Activated naive CD8-positive, alpha-beta T cell treated with anti-CD3 and anti-CD28 coated beads, Interleukin-2, amount 50 U/mL, for 24 hours (primary cell): ENCODE measurements at places on chromosomes 7 and 10.

- no peak for DNase-seq
Observed at GRCh38 chr7:107173691-107174406, 5.0 kb downstream of the HBP1 start.

- no peak for DNase-seq
Observed at GRCh38 chr7:33644489-33644888, 260.9 kb upstream of the BMPER start.

DNA sequence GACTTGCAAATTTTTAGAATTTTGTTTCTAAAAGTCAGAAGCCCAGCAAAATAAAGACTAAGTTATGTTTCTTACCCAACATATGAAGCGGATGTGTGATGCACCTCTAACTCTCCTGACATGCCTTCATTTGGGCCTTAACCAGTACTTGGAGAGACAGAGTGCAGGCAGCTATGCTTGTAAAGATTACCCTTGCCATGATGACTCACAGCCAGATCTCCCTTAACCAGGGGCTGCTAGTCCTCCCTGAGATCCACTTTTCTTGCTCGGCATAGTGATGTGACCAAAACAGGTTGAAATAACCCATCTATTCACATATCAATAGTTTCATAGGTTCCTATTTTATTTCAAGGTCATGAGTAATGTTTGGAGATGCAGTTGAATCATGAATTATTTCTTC lies 43.6 kb downstream of the PPP1R3A start:
- no peak for DNase-seq

DNA sequence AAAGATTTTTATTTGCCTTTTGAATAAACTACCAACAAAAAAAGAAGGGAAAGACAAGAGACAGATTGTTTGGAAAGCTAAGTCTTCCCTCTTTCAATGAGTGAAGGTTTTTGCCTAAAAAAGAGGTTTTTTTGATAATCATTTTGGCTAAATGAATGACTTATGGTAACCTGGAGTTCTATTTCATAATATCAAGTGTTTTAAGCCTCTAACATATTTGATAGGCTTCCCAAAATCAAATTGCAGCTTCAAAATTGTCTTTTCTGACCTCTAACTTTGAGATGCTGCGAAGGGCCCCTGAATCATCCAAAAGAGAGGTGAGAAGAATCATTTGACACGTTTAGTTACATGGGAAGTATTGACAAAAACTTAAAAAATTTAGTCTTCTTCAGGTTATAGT lies 53.0 kb upstream of the NAMPT start:
- DNase-seq: no peak

- DNase-seq: no peak
Observed at GRCh38 chr10:100888957-100889356, 23.8 kb upstream of the SLF2 start.

DNA sequence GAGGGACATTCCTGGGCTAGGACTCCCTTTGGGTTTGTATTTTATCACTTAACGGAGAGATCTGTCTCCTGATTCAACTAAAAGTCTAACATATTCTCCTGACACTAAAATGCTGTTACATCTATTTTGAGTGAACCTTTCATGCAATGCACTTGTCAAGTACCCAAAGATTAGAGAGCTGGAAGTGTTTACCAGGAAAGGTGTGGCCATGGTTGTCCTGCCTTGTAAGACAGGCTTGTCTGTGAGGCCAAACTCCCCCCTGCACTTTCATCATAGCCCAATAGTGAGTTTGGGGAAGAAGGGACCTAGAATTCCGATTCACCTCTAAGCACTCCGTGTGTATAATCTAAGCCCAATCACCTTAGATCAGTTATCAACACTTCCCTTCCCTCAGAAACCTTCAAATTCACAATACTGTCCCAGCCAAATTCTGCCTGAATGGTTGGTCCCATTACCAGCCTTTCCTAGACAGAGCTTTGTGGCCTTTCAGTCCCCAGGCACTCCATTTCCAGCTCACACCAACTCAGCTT lies 162.6 kb upstream of the NAMPT start:
- no peak for DNase-seq

DNA sequence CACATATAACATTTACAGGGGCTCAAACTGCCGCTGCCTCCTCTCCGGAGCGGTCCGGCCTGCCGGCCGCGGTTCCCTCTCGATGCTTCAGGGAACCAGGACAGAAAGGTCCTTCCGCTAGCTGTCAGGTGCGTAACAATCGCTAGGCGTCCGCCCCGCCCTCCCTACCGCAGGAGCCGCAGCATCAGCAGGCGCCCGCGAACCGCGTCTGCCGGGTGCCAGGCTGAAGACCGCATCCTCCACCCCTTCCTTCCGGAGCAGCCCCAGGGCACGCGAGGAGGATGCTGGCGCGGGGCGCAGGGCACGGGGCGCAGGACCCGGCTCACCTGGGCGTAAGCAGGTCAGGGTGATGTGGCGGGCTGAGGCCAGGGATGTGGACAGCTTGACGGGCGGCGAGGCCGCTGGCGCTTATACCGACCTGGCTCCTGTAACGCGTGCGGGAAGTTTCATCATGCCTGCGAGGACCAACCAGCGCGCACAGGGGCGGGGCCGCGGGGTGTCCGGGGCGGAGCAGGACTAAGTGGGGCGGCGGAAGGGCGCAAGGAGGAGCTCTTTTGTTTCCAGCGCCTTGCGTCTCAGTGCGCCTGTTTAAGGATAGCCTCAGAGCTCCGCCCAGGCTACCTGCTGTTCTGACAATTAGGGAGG lies at the start of gene ASNS:
Gene ASNS (minus strand): TSS at position 384 of the 645 bp plus-strand sequence. CDS start 3,252 bp downstream, outside the sequence.
- peak; percentile 93 for DNase-seq

GRCh38 chr7:84548366-84549365 lies 354.1 kb upstream of the SEMA3A start:
- DNase-seq: no peak

GRCh38 chr7:148540041-148540738 lies 50.4 kb upstream of the C7orf33 start:
- no peak for DNase-seq

- no peak for DNase-seq
Observed at GRCh38 chr7:14754631-14755030, 147.9 kb downstream of the DGKB start.

- no peak for DNase-seq
Observed at GRCh38 chr7:87774690-87775089, 101.5 kb downstream of the SLC25A40 start.

DNA sequence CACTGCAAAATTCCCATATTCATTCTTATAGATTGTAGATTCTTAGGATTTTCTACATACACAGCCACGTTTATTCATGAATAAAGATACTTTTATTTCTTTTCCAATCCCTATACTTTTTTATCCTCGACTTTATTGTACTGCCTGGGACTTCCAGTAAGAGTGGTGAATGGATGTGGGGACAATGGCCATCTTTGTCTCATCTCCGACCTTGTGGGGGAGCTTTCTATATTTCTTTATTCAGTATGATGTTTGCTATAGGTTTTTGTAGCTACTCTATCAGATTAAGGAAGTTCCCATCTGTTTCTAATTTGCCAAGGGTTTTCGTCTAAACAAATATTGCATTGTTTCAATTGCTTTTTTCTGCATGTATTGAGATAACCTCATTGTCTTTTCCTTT lies 184.3 kb downstream of the FOXP2 start:
- DNase-seq: no peak

DNA sequence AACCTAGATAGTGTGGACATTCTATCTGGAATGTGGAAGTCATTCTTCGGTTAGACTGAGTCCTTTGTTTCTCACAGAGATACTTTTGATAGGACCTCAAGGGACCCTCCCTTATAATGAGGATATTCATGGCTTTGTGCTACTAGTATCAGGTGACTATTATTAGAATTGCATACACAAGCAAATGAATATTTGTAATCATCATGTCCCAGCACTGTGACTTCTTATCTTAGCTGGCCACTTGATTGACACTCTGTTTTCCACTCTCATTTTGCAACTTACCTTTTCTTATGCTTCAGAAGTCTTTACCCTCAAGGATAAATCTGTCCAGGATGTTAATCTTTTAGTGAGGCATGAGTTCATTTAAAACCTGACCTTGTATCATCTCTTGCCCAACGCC lies 268.2 kb upstream of the FZD1 start:
- DNase-seq: no peak

GRCh38 chr7:553636-554111 lies 34.0 kb upstream of the PDGFA start:
- no peak for DNase-seq

DNA sequence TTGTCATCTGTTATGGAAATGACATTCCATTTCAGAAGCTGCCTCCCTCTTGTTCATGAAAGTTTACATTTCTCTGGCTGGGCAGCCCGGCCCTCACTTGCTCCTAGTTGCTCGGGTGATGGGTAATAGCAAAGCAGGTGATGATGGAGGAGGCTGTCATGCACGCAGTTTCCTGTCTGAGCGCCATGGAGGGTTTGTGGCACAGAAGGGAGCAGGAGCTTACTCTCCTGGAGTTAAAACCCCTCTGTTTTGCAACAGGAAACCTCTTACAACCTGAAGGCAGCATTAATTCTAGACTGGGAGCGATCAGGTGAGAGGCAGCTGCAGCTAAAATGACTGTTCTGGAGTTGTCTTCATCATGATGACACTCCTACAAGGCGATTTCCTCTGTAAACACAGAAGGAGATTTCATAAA lies 34.1 kb upstream of the MKI67 start:
- DNase-seq: no peak

DNA sequence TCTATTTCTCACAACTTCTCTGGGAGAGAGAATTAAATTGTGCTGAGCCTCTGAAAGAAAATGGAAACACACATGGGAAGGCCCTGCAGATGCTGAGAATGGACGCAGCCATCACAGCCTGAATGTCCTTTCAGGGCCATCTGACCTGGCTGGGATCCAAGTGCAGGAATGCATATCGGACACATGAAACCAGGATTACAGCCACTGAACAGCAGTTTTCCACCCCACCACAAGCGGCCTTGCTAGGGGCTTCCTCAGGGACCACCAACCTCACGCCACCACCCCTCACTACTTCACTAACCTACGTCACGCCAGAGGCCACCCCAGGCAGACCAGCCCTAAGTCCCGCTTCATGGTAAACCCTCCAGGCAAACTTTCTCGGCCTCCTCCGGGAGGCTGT lies 103.3 kb downstream of the DIP2C start:
- DNase-seq: no peak

DNA sequence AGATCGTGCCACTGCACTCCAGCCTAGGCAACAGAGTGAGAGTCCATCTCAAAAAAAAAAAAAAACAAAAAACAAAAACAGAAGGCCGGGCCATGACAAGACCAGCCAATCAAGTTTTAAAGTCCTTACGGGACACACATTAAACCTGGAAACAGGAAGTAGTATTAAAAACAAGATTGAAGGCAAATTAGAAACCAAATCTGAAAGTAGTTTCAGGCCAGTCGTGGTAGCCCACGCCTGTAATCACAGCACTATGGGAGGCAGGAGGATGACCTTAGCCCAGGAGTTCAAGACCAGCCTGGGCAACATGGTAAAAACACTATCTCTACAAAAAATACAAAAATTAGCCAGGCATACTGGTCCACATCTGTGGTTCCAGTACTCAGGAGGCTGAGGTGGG lies 18.1 kb downstream of the PSAP start:
- DNase-seq: no peak

DNA sequence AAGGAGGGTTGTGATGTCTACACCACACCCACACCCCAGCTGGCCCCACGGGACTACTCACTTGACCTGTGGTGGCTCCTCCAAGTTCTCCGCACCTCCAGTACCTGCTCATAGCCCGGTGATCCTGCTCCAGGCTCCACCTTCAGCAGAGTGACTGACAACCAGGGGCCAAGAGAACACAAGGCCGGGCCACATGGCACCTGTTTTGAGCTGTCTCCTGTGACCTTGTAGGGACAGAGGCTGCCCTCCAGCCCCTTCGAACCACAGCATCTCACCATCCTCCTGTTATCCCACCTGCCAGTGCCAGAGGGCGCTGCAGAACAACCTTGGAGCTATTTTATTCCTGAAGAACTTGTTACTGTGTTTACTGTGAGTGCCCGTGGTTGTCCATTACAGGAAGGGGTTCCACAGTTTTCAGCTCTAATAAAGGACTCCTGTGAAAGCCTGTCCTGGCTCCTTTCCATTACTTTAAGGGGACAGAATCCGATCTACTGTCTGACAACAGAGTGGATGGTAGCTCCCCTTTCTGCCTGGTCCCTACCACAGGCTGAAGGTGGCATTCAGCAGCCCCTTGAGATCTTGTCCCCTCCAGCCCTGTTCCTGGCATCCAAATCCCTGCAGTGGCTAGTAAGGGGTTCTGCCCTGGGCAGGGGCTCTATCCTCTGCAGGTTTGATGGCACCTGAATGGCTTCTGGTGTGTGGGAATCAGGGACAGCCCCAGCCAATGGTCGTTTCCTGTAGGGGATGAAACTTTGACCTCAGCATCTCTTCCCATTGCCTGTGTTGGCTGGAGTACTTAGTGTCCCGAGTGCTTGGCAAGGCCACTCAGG lies 50.8 kb downstream of the C10orf120 start:
- DNase-seq: peak; percentile 46

DNA sequence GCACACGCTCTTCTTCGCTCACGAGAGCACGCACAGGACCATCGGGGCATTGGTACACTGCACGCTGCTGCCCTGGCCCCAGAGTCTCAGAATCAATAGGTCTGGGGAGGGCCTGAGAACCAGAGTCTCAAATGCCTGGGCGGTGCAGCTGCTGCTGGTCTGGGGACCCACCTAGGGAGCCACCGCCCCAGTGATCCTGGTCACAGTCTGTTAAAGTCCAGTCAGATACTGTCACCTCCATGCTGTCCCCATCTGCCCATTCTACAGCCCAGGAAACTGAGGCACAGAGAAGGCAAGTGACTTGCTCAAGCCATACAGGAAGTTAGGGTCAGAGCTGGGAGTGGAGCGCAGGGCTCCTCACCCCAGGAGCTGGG lies 38.0 kb downstream of the ZCCHC24 start:
- DNase-seq: no peak

DNA sequence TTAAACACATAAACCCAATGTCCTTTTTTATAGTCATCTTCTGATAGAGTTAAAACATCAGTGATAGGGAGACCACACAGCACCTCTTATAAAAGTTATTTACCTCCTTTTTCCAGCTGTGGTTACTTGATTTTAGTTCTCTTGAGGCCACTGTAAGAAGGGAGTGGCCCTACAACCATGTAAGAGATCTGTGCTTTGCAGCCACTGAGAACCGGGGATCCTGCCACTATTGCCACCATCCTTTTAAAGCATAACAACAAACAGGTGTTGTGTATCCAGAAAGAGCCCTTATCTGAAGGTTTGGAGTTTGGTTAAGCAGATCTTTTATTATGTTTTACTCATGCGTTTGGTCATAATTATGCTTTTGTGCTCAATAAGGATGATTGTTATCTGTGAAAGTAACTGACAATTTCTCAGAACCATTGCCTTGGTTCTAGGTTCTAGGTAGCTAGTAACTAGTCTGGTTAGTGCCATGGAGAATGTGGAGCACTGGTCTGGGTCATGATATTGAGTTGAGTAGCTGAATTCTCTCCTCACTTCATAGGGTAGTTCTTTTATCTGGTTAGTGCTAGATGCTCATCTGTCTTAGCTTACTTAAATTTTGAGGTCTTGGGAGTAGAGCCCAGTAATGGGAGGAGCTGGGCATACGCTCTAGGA lies 56.5 kb downstream of the ST7 start:
- DNase-seq: no peak

- no peak for DNase-seq
Observed at GRCh38 chr10:49080071-49080470, 35.3 kb downstream of the VSTM4 start.
